ENCODE measurements at places on chromosomes 7 and 10. TPM values are rescaled to one million over a fixed set of nuclear protein-coding genes. Genes with fewer than 3 reads are reported as not detected.

DNA sequence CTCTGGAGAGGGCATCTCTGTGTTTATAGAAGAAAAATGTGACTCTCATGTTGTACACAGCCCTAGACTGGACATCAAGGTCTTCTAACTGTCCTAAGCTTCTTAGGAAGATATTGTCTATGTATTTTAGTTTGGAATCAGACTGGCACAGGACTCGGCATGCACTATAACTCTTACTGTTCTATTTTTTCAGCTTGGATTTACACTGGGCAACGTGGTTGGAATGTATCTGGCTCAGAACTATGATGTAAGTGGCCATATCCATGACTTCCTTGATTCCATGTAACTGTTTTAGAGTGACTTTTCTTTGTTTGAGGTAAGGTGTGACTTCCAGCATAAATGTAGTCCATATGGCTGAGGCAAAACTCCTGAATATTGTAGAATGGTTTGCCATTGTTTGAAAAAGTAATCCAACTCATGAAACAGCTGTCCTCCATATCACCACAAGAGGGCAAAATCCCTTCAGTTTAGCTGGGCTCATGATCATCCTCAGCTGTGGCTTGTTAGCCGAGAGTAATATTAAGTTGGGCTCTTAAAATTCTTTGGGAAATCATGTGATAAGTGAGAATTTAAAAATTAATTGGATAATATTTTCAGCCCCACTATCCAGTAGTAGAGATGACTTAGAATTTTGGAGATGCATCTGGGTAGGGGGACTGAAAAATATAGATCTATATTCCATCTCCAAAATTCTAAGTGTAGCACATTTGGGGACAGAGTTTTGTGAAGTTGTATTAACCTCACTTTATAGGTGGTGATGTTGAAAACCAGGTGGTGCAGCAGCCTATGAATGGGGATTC lies 10.4 kb downstream of the STMP1 start:
- DNase-seq, result no peak

The RASA4B gene
- 19.6 TPM for total RNA-seq

The RRP12 gene
- total RNA-seq, result 32.7 TPM

DNA sequence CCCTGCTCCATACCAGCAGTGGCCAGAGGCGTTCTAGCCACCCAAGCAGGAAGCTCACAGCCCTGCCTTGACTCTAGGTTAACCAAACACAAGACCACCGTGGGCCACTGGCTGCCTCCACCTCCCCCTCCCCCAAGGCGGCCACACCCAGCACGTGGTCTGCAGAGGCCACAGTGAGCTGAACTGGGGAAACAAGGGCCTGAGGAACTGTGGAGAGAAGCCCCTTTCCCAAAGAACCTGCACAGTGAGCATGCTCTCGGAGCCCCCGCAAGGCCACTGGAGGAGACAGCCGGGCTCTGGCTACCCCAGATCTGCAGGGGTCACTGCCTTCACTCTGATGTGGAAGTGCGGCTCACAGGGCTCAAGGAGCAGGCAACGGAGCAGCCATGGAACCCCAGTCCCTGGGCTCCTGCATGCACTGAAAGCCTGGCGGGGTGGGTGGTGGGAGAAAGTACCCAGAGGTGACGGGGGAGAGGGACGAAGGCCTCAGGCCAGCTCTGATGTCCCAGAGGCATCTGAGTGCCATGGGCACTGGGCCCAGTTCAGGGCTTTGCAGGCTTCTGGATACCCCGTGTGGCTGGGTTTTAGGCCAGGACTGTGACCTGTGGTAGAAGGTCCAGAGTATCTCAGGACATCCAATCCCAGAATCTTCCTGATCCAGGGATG lies 189.2 kb downstream of the EBF3 start:
- DNase-seq, result no peak

- DNase-seq, result no peak
Measured at GRCh38 chr10:89915021-89915420, 213.6 kb downstream of the KIF20B start.

The CRYGN gene
- not detected for total RNA-seq

The PPP1R9A gene
- 1.5 TPM for total RNA-seq

The TMEM229A gene
- total RNA-seq, result not detected

The ITGB8 gene
- 62.6 TPM for total RNA-seq

DNA sequence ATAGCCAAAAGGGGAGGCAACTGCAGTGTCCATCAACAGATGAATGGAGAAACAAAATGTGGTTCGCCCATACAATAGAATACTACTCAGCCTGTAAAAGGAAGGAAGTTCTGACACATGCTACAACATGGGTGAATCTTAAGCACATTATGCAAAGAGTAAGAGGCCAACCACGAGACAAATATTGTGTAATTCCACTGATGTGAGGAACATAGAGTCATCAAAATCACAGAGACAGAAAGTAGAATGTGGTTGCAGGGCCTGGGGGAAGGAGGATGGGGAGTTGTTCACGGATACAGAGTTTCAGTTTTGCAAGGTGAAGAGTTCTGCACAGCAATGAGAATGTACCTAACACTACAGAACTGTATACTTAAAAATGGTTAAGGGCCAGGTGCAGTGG lies 13.7 kb upstream of the C10orf71 start:
- DNase-seq, result no peak

Measured in vagina (tissue), 2 donors.